ENCODE measurements at places on chromosomes 7 and 10.

DNA sequence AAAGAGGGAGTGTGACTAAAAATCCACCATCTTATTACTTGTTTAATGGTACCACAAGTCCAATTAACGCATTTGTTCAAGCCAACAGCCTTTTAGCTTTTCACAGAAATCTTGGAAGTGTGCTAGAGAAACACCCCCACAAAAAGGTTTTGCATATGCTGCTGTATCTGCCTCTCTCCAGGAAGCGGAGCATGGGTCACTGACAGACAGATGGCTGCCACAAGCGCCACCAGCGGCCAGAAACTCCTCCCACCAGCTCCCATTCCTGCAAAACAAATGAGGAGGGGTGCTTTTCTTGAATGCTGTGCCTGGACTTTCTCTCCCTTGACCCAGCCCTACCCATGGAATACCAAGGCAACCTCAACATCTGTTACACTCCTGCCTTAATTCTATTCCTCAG is 176.3 kb upstream of the LRGUK start:
- no peak for DNase-seq

- DNase-seq, result no peak
Observed at GRCh38 chr7:145009876-145010275, 174.0 kb upstream of the TPK1 start.

DNA sequence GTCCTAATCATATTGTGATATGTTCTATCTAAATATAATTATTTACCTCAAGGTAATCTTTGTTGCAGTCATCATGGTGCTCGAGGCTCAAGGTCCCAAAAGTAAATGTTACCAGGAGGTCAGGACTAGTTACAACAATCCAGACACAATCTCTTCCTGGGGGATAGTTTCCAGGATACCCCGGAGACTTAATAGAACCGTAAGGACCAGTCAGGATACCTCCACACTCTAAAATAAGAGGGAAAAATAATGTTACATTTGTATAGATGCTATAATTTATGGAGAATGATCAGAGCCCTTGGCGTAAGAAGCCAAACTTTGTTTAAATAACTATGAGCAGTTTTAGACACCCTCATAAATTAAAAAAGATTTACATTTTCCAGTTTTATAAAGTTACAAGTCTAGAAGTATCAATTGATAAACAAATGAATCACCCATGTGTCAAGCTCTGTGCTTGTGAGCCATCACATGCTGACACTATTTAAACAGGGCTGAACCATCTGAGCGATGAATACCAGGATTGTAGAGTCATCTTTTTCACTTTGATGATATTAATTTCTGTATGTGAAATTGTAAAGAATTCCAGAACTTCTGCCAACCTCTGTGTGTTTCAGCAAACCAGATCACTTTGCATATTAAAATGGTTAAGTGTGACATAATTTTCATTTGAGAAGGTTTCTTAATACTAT is 41.3 kb downstream of the CUBN start:
- DNase-seq, result no peak

DNA sequence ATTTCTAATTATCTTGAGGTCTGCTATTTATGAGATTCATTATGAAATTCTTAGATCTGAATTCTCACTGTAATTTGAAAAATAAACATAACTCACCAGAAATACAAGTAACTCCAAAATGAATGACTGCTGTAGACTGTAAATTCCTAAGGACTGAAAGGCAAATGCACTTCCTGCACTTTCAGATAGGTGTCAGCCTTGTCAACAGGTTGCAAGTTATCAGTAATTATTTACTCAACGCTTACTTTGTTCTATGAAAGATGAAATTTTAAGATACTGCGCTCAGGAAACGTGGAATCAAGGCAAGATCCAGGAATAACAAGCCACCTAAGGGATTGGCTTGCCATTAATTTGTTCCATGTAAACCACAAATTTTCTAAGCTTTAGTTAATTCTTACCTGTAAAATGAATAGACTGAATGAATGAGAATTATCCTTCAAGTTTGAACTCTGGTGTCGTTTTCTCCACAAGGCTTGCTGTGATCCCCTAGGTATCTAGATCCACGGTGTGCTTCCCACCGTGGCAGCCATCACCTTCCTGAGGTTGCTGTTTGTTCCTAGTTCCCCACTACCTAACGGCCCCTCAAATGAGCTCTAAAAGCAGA is 12.6 kb downstream of the DHX32 start:
- no peak for DNase-seq

- DNase-seq, result no peak
Observed at GRCh38 chr10:132787495-132788179, 1.7 kb upstream of the NKX6-2 start.

GRCh38 chr10:3828404-3829155 is 43.6 kb upstream of the KLF6 start:
- no peak for DNase-seq

DNA sequence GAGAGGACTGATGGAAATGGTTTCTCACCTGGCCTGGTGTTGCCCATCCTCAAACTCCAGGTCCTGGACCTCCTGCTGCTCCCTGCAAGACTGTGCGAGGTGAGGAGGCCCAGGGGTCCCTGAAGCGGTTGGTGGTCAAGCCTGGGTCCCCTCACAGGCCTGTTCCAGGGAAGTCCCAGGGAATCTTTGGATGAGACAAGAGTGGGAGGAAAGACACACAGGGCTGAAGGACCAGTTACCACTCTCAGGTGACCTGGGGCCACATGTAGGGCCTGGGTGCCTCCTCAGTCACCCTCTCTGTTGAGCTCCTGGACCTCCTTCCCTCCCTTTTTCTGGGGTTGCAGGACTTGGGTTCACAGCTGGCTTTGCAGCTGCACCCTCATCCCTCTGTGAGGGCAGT is 42.6 kb upstream of the CXCL12 start:
- no peak for DNase-seq

DNA sequence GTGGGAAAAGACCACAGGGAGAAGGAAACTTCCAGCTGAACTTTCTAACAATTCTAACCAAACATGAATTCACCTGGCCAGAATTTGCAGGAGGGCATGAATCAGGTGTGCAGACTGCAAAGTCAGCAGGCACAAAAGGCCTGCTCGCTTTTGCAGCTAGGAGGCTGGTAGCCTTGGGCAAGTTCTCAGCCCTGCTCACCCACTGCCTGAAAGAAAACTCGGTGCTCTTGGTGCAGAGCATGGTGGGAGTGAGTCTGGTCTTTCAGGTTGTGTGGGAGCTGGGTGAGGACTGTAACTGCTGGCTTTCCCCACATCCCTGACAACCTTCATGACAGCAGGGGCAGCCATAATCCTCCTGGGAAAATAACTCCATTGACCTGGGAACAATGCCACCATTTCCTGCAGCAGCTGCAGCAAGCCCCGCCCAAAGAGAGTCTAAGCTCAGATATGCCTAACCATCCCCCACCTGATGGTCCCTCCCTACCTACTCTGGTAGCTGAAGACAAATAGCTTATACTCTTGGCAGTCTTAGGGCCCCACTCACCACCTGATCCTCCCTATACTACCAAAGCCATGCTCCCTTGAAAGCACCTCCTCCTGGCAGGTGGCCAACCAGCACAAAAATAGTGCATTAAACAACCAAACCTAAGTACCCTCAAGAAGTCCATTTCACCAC is 31.6 kb downstream of the ZNF117 start:
- no peak for DNase-seq

GRCh38 chr10:95395947-95396449 is 105.2 kb upstream of the PDLIM1 start:
- no peak for DNase-seq

- DNase-seq, result peak; percentile 63
Observed at GRCh38 chr7:2978408-2978807, 65.3 kb downstream of the CARD11 start.

DNA sequence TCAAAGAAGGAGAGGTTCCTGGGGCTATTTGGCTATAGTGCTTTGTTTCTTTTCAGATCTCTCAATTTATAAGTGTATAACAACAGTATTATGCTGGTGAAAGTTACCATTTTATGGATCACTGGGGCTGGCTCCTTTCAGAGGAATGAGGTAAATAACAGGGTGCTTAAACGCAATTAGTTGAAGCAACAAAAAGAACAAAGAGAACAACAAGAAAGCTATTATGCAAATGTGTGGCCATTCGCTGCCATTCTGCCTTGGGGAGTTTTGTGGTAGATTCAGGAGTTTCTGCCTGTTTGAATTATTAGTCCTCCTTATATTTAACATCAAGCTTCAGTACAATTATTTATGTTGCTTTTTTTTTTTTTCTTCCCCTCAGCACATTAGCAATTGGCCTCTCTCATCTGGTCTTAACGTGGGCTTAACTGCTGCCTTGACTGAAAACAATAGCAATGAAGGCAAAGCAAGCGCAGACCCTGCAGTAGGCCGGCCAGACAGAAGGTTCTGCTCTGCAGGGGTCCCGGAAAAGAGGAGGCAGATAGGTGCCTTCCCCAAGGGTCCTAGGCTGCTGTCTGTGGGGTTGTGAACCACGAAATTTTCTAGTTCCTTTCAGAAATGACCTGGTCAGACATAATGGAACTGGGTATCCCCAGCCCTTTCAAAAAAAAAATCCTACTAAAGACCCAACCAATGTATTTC is 339.9 kb upstream of the PODXL start:
- DNase-seq, result no peak

GRCh38 chr7:2644220-2644561 is 12.4 kb downstream of the TTYH3 start:
- no peak for DNase-seq

DNA sequence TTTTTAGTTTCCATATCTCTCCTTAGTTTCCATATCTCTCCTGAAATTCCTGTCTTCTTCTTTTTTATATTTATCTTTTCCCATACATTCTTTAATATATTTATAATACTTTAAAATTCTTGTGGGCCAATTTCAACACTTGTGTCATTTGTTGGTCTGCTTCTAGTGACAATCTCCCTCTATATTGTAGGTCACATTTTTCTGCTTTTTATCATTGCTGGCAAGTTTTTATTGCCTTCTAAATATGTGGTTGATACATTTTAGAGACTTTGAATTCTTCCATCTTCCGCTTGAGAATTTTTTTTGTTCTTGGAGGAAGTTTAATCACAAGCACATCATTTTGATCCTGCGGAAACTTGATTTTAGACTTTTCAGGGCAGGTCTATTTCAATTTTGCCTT is 26.0 kb upstream of the OPN4 start:
- DNase-seq, result no peak
